Activated CD4-positive, alpha-beta memory T cell treated with anti-CD3 and anti-CD28 coated beads for 36 hours (primary cell): ENCODE measurements at places on chromosomes 7 and 10.

- no peak for DNase-seq
These were observed 5.6 kb downstream of the LRRTM3 start for GRCh38 chr10:66931340-66931948.

DNA sequence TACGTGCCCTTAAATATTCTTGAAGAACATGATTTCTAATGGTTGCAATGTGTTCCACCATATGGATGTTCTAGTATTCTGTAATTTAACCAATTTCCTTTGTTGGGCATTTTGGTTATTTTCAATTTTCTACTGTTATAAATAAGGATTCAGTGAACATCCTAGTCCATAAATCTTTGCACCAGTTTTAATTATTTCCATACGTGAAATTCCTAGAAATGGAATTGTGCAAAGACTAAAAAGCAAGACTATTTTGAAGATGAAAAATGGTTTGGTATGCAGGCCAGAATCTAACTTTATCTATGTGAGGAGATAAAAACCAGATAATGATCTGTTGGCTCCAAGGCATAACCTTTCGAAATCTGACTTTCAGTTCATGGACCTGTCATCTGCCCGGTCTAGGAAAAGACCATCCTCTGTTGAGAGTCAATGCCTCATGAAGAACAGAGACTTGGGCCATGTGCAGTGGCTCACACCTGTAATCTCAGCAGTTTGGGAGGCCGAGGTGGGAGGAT, 633.2 kb upstream of the NRP1 start:
- DNase-seq = no peak

GRCh38 chr10:8897769-8898168, 843.3 kb downstream of the GATA3 start:
- DNase-seq = no peak

GRCh38 chr10:51215951-51216834, 141.9 kb downstream of the PRKG1 start:
- no peak for DNase-seq

DNA sequence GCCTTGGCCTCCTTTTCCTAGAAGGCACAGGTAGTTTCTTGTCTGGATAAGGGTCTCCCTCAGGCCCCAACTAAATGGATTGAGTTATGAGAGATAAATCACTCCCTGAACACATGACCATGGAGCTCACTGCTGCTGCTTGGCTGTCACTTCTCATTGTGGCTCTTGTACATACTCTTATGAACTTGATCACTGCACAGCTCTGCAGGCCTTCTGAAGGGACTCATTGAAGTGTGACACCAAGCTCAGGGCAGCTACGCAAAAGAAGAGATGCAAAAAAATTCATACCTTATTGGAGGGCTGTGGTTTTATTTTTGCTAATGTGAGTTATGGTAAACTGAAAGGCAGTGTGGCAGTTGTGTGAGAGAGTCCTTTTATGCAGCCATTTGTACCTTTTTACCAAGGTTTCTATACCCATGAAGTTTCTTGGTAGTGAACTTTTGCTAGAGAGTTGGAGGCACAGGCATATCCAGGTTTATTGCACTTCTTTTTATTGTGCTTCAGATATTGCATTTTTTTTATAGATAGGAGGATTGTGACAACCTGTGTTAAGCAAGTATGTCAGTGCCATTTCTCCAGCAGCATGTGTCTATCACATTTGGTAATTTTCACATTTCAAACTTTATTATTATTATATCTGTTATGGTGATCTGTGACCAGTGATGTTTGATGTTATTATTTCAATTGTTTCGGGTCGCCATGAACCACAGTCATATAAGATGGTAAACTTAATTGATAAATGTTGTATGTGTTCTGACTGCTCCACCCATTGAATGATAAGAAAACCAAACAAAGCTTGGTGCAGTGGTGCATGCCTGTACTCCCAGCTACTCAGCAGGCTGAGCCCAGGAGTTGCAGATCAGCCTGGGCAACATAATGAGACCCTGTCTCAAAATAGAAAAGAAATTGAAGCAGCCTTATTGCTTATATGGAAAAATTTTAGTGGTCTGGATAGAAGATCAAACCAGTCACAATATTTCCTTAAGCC, 100.6 kb downstream of the LRRC4 start:
- DNase-seq = no peak
